NCI-H510A treated with DMSO at 0.1 percent for 48 hours (cell line): ENCODE measurements at places on chromosomes 5 and 9.

- DNase-seq, result no peak
Measured at GRCh38 chr9:76415731-76416130, 21.5 kb upstream of the RFK start.

- DNase-seq, result no peak
Measured at GRCh38 chr5:56078278-56079156, 83.8 kb upstream of the IL6ST start.

DNA sequence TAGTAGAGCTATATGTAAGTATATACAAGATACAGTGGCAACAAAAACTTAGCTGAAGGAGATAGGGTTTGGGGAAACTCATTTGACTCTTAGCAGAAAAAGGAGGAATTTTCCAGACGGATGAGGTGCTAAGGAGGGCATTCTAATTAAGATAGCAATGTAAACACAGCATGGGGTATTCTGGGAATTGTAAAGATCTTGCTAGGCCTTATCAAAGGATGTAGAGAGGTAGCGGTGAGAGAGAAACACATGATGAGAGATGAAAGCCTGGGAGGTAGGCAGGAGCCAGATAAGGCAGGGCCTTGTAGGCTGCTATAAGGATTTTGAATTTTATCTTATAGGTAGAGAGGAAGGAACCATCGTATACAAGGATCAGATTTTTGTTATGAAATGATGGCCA is 106.6 kb upstream of the KCNN2 start:
- DNase-seq, result no peak

- DNase-seq, result no peak
Measured at GRCh38 chr9:116377179-116377798, 223.7 kb downstream of the PAPPA start.

DNA sequence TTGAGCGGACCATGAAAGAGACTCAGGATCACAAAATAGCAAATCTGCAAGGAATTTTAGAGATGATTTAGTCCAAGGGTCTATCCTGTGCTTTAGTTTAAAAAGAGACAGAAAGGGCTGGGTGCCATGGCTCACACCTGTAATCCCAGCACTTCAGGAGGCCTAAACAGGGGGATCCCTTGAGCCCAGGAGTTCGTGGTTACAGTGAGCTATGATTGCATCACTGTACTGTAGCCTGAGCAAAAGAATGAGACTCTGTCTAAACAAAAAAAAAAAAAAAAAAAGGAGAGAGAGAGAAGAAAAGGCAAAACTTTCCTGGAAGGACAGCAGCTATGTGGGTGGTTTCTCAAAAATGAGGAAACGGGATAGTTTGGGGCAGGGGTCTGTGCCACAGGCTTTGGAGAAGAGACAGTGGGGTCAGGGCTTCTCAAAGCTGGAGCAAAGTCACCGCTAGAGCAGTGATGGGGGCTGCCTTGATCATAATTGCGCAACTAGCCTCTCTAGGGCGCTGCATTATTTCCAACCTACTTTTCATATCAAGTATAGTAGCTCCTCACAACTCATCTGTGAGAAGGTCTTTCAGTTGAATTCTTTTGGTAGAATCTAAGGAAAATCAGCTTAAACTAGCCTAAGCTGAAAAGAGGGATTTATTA is 8.5 kb upstream of the ANKH start:
- DNase-seq, result no peak

DNA sequence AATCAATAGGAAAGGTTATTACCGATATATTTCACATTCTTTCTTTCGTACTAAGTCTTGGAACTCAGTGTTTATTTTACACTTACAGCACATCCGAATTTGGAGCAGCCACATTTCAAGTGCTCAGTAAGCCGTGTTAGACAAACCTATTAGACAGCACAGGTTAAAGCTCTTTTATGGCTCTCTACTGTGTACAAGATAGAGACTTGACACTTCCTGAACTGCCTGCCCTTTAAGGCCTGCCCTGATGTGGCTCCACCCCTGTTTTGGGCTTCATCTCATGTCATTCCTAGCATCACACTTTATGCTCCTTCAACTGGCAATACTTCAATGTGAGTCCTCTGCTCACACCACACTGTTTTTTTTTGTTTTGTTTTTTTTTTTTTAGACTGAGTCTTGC is 23.5 kb upstream of the SUSD1 start:
- peak; percentile 70 for DNase-seq

- no peak for DNase-seq
Measured at GRCh38 chr5:157473383-157474320, 13.6 kb downstream of the NIPAL4 start.

DNA sequence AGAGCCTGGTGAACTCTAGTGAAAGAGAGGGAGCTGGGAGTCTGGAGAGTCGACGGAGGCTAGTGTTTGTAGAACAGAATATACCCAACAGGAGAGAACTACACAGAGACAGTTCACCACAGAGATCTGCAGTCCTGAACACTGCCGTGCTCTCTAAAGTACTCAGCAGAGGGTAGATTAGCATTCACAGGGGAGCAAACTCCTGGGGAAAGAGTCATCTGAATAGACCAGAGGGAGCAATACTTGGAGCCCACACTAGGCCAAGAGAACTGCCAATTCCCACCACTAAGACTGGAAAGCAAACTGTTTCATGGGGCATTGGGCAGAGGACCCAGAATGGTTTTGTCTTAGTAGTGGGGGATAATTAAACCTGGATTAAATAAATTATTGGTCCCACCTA is 235.6 kb downstream of the EDIL3 start:
- no peak for DNase-seq

DNA sequence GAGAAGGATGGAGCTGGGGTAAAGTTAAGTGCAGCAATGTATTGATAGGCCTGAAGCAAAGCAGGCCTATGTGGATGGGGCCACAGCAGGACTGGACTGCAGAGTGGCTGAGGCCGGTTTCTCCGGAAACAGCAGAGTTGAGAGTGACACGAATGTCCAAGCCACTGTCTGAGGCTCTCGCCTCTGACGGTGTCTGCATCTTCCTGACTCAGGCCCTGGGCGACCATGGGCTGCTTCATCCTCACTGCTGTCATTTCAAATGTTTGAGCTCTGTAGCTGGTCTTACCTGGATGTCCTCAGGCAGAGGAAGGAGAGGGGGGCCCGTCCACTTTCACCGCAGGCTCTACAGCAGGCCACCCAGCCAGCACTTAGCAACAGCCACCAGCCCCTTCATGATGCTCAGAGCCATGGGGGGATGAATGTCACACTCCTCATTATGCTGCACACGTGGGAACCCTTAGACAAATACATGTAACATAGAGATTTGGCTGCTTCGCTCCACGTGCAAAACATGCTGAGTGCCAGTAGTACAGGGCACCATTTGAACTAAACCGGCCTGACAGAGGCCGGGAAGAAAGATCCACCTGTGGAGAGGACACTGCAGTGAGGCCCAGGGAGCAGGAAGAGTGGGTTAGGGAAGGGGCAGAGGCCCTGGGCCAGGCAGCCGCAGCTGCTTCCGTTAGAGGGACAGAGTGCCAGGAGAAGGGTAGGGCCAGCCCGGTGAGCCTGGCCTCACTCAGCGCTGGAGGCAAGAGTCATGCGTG is 31.7 kb upstream of the NXNL2 start:
- DNase-seq, result no peak

DNA sequence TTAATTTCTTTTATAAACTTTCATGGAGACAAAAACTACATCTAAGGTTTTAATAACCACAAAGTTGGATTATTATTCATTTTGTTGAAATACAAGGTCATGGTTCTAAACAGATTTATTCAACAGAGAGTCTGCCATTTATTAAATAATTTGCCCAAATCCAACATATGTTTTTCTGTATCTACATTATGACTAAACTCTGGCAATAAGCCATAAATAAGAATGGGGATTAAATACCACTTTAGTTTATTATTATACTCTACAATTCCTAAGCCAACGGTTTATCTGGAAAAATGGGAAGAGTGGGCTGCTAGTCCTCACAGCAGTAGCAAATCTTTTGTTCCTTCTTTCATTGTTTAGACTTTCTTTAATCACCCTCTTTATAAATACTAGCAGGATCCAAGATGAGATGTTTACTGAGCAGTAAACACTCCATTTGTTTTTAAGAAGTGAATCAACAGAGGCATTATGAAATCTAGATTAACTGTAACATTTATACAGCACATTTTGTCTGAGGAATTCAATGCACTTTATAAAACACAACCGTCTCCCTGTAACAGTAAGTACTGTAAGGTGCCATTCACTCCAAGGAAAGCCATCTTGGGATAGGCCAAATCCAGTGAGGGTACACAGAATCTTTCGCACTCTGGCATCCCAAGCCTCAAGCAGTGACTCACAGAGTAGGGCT is 89.7 kb downstream of the DROSHA start:
- no peak for DNase-seq

DNA sequence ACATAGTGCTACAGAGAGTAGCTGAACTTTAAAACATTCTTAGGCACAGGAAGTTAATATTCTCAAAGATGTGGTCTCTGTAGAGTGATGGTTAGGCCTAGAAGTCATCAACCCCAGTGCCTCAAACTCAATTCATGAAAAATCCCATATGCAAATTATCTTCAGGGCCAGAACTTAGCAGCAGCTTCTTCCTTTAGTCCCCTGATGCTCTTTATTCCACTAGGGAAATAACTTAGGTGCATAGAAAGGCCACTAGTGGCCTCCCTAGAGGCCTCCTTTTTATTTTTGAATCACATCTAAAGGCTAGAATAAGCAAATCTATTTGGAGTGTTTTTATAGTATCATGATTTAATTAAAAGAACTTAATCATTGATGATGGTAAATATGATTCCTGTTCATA is 88.3 kb downstream of the GIN1 start:
- DNase-seq, result no peak

DNA sequence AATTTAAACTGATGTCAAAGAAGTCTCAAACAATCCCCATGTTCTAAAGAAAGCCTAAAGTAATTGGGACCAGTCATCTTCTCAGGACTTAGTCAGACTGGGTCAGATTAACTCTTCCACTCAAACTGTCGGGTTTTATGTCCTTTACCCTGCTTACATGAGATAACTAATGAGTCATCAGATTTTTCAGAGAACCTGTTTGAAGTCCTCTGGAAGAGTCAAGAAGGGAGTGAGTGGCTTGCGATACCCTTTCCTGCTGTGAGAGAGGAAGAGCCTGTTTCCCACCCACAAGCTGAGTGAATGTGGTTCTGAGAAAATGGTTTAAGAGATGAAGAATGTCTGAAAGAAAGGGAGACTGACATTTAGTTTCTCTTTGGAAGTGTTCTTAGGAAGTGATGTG is 1866.7 kb upstream of the C9orf72 start:
- peak; percentile 2 for DNase-seq

DNA sequence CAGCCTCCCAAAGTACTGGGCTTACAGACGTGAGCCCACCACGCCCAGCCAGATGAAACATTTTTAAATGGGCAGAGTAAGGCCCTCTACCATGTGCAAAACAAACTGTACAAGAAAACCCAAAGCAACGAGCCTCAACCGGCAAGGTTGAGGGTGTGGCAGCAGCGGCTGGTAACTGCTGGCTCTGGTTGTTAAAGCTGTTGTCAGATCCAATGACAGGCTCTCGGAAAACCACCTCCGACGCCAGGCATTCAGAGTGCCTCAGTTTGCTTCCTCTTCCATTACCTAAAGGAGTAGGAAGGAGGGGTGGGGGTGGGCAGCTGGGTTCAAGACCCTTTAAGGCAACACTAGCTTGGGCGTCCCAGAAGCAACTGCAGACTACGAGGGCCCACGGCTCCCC is 2.4 kb upstream of the ASB6 start:
- DNase-seq, result no peak

GRCh38 chr5:90529939-90530677 is 724 bp upstream of the LYSMD3 start:
- peak; percentile 46 for DNase-seq

DNA sequence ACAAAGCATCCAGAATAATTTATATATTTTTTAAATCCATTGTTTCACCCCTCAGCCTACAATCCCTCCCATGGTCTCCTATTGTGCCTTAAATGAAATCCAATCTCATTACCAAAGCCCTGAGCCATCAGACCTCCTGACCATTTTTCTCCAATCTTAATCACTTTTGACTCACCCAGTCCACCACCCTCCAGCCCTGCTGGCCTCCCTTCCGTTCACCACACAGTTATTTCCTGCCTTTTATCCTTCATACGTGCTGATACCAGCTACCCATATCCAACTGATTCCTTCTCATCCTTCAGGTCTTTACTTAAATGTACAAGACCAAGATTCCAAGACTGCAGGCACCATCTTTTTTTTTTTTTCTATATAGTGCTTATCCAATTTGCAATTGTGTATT is 1026.7 kb upstream of the DMAC1 start:
- no peak for DNase-seq

DNA sequence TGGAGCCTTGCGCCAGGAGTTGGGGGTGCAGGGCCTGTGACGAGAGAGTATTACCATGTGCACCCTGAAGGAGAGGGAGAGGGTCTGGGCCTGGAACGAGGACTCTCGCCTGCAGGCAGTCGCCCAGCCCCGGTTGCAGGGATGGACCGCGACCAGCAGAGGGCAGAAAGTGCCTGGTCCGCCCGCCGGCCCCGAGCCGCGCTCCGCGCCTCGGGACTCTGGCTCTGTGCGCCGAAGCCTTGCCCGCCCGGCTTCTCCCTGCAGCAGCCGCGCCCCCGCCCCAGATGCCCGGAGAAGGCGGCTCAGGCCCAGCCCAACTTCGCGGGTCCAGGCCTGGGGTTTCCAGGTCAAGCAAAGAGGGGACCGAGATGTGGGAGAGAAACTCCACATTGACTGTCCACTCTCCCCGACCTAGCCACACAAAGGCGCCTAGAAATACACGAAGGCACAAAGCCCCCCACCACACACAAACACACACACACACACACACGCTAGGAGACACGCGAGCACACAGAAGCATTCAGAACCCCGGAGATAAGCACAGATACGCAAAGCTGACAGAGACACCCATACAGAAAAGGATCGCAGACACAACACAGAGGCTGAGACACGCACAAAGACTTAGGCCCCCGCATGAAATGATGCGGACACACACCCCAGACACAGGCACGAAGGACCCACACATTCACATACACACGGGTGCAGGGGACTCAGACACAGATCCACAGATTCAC is 2.0 kb upstream of the LMX1B start:
- peak; percentile 43 for DNase-seq

DNA sequence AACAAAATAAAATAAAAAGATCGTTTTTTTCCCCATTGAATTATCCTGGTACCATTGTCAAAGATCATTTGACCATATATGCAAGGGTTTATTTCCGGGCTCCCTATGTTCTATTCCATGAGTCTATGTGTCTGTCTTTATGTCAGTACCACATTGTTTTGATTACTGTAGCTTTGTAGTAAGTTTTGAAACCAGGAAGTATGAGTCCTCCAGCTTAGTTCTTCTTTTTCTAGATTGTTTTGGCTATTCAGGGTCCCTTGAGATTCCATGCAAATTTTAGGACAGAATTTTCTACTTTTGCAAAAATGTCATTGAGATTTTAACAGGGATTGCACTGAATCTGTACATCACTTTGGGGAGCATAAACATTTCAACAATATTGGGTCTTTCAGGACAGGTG is 18.7 kb upstream of the EEIG1 start:
- no peak for DNase-seq

GRCh38 chr5:176851871-176852658 is 41.7 kb downstream of the UNC5A start:
- peak; percentile 37 for DNase-seq

DNA sequence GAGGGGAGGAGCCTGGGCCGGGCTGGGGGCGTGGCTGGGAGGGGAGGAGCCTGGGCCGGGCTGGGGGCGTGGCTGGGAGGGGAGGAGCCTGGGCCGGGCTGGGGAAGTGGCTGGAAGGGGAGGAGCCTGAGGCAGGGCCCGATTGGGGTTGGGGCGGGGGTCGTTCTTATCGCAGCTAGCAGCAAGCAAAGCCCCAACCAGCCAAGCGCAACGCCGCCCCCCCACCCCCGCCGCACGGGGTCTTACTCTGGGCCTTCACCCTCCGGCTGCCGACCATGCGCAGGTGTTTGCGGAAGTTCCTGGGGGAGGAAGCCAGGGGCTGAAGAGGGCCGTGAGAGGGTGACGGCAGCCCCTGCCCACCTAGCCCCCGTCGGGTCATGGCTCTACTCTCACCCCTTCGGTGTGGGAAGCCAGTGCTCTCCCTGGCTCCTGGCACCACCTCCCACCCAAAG is 5.0 kb downstream of the NSMF start:
- no peak for DNase-seq
